ENCODE measurements at places on chromosomes 1 and 21.

- DNase-seq, result no peak
These were observed 78.1 kb downstream of the ERG start for GRCh38 chr21:38420140-38420539.

DNA sequence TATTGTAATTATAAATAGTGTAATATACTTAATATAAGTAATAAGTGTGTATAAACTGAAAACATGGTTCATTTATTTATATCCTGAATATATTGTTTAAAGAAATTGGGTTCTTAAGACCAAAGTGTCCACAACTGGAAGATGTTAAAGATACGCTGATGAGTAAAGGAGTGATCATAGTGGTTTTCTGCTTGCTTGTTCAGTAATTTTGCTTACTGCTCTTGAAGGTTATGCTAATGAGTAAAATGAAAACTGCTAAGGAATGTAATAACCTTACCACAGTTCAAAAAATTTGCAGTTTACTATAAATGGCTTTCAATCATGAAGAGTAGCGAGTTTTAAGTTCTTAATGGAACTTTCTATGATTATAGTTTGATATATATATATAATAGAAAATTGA is 22.0 kb downstream of the DONSON start:
- no peak for DNase-seq

GRCh38 chr1:166418344-166418933 is 251.6 kb upstream of the FAM78B start:
- no peak for DNase-seq

- no peak for DNase-seq
These were observed 49.2 kb downstream of the ALG14 start for GRCh38 chr1:95023399-95024043.

- no peak for DNase-seq
These were observed 21.9 kb upstream of the LAPTM5 start for GRCh38 chr1:30779294-30780071.

GRCh38 chr1:76066394-76066793 is 8.2 kb upstream of the ST6GALNAC3 start:
- no peak for DNase-seq

GRCh38 chr1:209367061-209367772 is 216.3 kb upstream of the CAMK1G start:
- DNase-seq, result no peak

DNA sequence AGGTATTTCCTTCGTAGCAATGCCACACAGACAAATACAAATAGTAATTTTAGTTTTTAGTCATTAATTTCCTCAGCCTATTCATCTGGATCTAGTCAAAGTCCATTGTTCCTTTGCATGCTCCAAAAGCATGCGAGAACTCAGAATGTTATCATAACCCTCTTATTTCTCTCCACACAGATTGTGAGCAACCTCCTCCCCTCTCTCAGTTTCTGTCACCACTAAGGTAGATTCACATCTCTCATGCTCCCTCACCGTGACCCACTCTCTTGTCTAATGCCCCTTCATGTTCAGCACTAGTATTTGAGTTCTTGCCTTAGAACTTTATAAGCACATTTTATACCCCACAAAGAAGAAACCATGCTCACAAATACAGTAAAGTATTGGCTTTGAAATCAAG is 582.4 kb downstream of the PLA2G4A start:
- no peak for DNase-seq

GRCh38 chr1:936348-937264 is 12.9 kb downstream of the SAMD11 start:
- no peak for DNase-seq

GRCh38 chr1:39076127-39076798 is 50.1 kb downstream of the NDUFS5 start:
- DNase-seq, result no peak

GRCh38 chr1:162717548-162718184 is 72.8 kb upstream of the HSD17B7 start:
- DNase-seq, result no peak

GRCh38 chr1:70720521-70720920 is 309.5 kb downstream of the CTH start:
- DNase-seq, result no peak

DNA sequence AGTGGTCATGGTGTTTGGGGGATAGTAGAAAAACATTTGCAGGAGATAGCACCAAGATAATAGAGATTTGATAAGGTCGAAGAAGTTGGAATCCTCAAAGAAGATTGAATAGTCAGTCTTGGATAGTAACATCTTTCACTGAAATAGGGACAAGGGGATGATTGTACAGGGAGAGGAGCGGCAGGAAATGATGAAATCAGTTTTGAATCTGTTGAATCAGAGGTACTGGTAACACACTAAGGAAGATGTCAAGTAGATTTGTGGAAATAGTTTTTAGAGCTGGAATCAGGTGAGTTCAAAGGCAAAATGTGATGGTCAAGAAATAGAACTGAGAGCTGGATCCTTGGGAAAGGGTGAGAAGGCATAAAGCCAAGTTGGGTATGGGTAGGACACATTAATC is 26.5 kb downstream of the CAP1 start:
- no peak for DNase-seq

- DNase-seq, result no peak
These were observed 1.0 kb upstream of the S100A2 start for GRCh38 chr1:153566414-153567371.

- DNase-seq, result no peak
These were observed 35.3 kb downstream of the HLX start for GRCh38 chr1:220914283-220915116.

GRCh38 chr21:41903559-41904351 is 24.6 kb upstream of the PRDM15 start:
- no peak for DNase-seq

- DNase-seq, result no peak
These were observed 266.3 kb upstream of the OLFM3 start for GRCh38 chr1:102262994-102263393.

- no peak for DNase-seq
These were observed 10.5 kb upstream of the SPEN start for GRCh38 chr1:15836772-15837669.

- no peak for DNase-seq
These were observed 6.0 kb upstream of the ARHGEF2 start for GRCh38 chr1:155984341-155984740.

- no peak for DNase-seq
These were observed 22.8 kb downstream of the CDC7 start for GRCh38 chr1:91523482-91523881.

DNA sequence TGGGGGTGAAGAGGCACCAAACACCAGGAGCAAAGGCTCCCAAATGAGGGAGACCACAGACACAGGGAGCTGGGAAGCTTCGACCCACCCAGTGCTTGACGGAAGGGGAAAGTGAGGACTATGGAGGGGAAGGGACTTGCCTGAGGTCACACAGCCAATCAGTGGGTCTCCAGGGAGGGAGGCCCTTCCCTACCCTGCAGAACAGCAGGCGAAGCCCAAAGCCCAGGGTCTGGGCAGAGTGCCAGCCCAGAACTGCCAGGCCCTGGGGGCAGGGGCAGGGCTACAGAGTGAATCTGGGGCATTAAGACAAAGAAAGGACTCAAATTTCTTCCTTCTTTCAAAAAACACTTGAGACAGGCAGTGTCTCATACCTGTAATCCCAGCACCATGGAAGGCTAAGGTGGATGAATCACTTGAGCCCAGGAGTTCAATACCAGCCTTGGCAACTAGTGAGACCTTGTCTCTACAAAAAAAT is 45.5 kb upstream of the ECE1 start:
- DNase-seq, result no peak

GRCh38 chr1:198118134-198118533 is 38.7 kb upstream of the NEK7 start:
- DNase-seq, result no peak

DNA sequence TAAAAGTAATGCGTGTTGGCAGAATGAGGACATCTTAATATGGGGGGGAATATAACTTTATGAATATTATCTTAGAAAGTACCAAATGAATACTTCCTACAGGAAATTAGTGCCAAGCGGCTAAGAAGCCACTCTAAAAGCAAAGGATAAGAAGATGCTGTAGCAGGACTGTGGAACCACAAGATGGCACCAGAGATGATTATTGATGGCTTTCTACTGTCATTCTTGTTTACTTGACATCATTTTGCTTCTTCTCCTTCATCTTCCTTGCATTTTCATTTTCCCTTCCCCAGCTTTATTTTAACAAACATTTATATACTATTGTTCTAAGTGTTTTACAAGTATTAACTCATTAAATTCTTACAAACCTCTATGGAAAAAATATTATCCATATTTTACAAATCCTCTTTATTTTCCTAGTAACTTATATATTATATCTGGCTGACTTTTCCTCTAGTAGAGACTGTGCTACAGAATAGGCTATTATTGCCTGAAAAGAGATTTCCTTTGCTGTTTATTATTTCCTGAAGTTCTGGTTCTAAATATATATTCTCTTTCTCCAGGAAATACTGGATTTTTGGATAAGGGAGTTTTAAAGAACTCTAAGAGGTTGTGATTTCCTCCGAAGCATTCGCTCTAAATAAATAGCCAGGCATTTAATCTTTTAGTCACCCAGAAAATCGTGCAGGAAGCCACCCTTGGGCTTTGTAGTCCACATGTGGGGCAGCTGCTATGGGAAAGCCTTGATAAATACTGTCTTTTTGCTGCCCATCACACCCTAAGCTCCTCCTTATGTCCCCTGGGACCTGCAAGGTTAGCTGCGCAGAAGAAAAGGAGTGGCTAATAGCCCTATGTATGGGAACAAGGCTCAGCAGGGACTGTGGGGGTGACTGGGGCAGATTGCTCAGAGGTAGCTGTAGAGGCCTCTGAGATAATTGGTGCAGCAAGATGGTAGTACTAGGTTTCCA is 69.8 kb downstream of the TPR start:
- no peak for DNase-seq

GRCh38 chr1:215076322-215076721 is 6.2 kb upstream of the KCNK2 start:
- DNase-seq, result no peak

- no peak for DNase-seq
These were observed at the start of gene KCNT2 for GRCh38 chr1:196608390-196609369. KCNT2 (minus strand) TSS chr1:196608440; CDS start chr1:196608309, 131 bp downstream.

GRCh38 chr1:71582673-71583072 is 501.8 kb upstream of the ZRANB2 start:
- DNase-seq, result no peak

DNA sequence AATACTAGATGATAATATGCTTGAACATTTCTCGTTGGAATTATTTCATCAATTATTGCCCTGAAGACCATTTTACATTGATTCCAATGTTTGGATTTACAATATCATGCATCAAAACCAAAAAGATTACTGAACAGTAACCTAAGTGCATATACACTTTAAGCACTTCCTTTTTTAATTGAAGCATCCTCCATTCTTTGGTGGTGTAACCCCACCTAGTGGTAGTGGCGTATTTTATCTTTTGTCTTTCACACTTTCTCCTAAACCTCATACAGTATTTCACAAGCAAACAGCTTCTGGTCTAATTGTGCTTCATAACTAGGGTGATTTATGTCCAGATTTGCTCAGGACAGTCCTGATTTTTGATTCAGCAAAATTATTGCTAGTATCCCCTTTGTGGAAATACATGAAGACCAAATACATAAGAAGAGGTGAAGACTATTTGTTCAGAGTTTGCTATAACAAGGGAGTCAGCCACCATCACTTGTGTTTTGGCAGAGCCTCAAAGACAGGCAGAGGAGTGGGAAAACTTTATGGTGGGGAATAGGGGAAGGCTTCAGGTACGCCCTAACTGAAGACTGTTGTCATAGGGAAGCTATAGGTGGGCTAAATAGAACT is 3.4 kb upstream of the NVL start:
- no peak for DNase-seq

DNA sequence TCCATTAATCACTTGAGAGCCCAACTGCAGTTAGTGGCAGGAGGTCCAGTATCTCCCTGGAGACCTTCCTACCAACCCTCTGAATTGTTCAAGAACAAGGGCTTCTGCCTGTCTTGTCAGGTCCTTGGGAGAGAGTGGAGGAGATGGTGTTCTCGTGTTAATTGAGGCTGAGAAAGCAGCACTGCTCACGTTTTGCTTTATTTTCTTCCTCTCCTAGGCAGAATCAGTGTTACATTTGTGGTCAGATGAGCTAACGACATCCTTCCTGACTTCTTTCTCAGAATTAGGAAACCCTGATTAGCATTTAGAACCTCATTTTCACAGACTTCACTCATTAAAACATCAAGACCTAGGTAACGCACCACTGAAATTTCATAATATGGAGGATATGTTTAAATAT is 26.4 kb upstream of the LRIG2 start:
- DNase-seq, result no peak

Measured in cortex of kidney (tissue), 1 donor.